GM03348 (cell line): ENCODE measurements at places on chromosomes 13 and 19.

GRCh38 chr13:46648166-46648607 lies 95.2 kb downstream of the LRCH1 start:
- peak; percentile 34 for DNase-seq

DNA sequence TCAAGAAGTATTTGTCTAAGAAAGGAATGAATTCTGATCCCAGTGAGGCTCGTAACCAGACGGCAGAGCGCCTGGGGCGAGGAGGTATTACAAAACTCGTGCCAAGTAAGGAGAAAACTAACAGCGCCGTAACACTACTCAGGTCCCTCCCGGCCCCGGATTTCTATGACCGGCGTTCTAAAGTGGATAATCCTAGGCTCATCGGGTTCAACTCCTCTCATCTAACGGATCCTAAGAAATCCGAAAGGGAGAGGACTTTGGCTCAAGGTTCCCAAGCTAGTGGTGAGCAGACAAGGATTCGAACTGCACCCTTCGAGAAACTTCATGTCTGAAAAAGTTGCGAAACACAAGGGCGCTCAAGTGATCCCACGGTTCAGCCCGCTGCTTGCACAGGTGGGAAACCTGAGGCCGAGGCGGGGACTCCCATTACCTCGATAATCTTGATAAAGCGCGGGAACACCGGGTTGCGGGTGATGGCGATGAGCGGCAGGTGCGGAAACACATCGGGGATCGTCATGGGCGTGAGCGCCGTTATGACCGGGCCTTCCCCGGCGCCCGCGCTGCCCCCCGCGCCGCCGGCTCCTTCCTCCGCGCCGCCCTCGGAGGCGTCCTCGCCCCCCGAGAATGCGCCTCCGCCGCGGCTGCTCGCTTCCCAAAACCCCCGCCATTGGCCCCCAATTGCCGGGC lies 529 bp downstream of the LONP1 start:
- DNase-seq: no peak

GRCh38 chr19:20233105-20233504 lies 66.1 kb downstream of the ZNF486 start:
- no peak for DNase-seq

DNA sequence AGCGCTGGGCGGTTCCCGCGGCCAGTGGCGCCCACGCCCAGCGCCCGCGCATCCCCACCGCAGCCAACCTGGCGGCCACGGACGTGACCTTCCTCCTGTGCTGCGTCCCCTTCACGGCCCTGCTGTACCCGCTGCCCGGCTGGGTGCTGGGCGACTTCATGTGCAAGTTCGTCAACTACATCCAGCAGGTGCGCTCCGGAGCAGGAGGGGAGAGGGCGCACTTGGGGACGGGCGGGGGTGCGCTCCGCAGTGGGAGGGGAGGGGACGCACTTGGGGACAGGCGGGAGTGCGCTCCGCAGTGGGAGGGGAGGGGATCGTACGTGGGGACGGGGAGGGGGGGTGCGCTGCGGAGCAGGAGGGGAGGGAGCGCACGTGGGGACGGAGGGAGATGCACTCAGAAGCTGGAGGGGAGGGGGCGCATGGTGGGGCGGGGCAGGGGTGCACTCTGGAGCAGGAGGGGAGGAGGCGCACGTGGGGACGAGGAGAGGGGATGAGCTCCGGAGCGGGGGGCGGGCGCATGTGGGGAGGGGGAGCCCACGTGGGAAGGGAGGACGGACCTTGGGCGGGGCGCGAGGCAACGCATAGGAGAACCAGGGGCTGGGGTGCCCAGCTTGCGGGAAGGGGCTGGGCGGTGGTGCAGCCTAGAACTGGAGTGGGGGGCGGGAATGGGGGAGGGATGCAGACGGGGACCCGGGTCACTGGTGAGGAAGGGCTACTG lies 1.5 kb downstream of the KISS1R start:
- DNase-seq: no peak
